ENCODE measurements at places on chromosomes 6 and 20.

DNA sequence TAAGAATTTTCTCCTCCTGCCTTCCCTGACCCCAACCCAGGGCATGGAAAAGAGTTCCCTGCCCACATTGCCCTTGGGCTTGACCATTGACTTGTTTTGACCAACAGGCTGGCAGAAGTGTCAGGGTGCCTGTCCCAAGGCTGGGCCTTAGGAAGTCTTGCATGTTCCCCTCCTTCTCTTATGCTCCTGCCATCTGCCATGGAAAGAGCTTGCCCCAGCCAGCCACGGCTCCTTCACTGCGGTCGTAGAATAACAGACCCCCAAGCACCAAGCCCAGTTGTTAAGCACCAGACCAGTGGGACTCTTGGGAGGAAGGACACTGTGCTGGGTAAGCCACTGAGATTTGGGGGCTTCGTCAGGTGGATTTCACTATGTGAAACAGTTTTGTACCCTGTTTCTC lies 53.6 kb downstream of the SNX5 start:
- no peak for DNase-seq

DNA sequence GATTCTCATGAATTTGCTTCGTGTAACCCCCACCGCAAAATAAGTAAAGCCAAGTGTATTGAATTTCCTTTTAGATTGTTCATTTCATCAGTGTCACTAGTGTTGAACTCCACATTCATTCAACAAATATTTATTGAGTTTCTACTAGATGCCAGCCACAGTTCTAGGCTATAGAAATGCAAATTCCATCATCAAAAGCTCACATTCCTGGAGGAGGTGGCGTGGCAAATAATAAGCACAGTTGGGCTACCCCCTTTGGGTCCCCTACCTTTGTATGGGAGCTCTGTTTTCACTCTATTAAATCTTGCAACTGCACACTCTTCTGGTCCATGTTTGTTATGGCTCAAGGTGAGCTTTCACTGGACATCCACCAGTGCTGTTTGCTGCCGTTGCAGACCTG lies 12.7 kb upstream of the ME1 start:
- DNase-seq = no peak

- no peak for DNase-seq
Measured at GRCh38 chr6:36633915-36634314, 39.8 kb downstream of the SRSF3 start.

- no peak for DNase-seq
Measured at GRCh38 chr20:59667131-59667530, 62.8 kb downstream of the PHACTR3 start.

All from cerebellar nuclear complex (tissue), 1 donor.